B cell (primary cell): ENCODE measurements at places on chromosomes 1 and 21.
A peak's percentile ranks its signal among the peaks of the same experiment; 100 is the strongest.

GRCh38 chr21:30186242-30186641 is 19.6 kb upstream of the CLDN17 start:
- no peaks in the 10 kb centered on the region for H3K4me1 ChIP-seq
- H3K27me3 ChIP-seq = no peaks in the 10 kb centered on the region
- H3K4me3 ChIP-seq = no peak overlapping the region
- DNase-seq = no peak
- H3K27ac ChIP-seq = no peak overlapping the region

GRCh38 chr21:37338671-37339551 is 27.7 kb upstream of the DYRK1A start:
- no peak overlapping the region for H3K4me3 ChIP-seq
- H3K36me3 ChIP-seq = no peaks in the 10 kb centered on the region
- H3K4me1 ChIP-seq = no peaks in the 10 kb centered on the region
- no peak for DNase-seq
- H3K27ac ChIP-seq = no peak overlapping the region
- no peaks in the 10 kb centered on the region for H3K27me3 ChIP-seq

- H3K36me3 ChIP-seq = peaks cover 22% of the 10 kb centered on the region
- peaks cover 12% of the 10 kb centered on the region for H3K4me1 ChIP-seq
- H3K27me3 ChIP-seq = no peaks in the 10 kb centered on the region
- no peak overlapping the region for H3K27ac ChIP-seq
- no peak overlapping the region for H3K4me3 ChIP-seq
Measured at GRCh38 chr1:33275195-33275594, 18.9 kb downstream of the ZNF362 start.

- H3K27me3 ChIP-seq = peaks cover 3% of the 10 kb centered on the region
- H3K4me3 ChIP-seq = no peak overlapping the region
- H3K36me3 ChIP-seq = no peaks in the 10 kb centered on the region
- no peak overlapping the region for H3K27ac ChIP-seq
Measured at GRCh38 chr21:44614161-44614631, 2.3 kb downstream of the KRTAP10-8 start.

DNA sequence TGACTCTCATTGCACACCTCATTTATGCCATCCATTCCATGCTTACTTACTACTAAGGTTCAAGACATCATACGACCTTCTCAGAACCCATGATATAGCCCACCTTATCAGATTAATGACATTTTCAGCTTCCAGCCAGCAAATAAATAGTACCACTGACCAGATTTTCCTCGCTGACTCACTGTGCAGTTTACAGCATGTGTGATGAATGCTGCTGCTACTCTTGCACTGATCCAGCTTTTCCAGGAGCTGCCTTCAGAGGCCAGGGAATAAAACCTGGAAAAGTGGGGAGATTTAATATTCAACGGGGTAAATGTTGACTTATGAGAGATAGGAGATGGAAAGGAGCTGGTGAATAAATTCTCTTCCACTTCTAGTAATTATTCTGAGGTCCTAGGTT is 247.1 kb downstream of the COL11A1 start:
- H3K27ac ChIP-seq = no peak overlapping the region
- no peaks in the 10 kb centered on the region for H3K36me3 ChIP-seq
- no peaks in the 10 kb centered on the region for H3K27me3 ChIP-seq
- no peak for DNase-seq

DNA sequence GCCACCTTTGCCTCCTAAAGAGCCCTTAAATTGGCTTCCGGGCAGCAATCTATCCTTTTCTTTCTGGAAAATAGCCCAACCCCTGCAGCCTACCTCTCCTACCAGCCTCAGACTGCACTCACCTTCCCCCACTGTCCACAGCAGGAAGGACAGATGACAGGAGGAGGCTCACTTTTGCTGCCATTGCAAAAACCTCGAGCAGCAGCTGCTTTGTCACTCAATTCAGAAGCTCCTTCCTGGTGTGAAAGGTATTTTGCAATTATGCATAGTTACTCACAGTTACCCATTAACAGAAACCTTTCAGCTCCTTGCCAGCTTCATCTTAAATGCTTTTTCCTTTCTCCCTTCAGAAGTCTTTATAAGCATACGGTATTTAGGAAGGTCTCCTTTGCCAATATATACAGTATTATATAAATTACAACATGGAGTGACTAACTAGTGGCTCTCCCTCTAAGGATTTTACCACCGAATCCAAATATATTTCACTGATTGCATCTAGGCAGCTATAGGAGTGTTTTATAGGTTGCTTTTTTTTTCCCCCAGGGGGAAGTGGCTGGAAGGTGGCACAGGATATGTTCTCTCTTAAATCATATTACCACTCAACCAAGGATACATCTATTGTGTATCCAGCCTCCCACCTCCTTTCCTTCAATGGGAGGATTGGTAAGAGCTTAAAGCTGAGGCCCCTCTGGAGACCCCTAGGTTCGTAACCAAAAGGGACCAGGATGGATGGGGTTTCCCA is 142.1 kb upstream of the IPO9 start:
- no peaks in the 10 kb centered on the region for H3K27me3 ChIP-seq
- H3K27ac ChIP-seq = no peak overlapping the region
- no peak for DNase-seq
- H3K4me1 ChIP-seq = no peaks in the 10 kb centered on the region

DNA sequence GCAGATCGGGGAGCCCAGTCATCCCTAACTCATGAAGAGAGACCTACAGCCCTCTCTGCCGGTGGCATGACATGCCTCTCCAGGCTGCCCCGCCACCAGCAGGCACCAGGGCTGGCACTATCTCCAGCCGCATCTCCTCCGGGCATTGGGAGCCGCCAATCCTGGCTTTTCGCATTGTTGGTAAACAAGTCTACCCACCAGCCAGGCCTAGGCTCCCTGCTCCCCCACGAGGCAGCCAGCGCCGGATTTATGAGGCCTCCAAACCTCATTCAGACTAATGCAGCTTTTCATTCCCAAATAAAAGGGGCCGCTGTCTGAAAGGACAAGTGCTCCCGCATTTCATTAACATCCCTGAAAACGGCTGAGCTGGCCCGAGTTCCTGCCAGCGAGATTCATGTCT is 3.4 kb upstream of the GRIK3 start:
- peaks cover 20% of the 10 kb centered on the region for H3K27me3 ChIP-seq
- DNase-seq = no peak
- no peaks in the 10 kb centered on the region for H3K36me3 ChIP-seq
- H3K4me3 ChIP-seq = no peak overlapping the region
- no peak overlapping the region for H3K27ac ChIP-seq
- peaks cover 33% of the 10 kb centered on the region for H3K4me1 ChIP-seq

DNA sequence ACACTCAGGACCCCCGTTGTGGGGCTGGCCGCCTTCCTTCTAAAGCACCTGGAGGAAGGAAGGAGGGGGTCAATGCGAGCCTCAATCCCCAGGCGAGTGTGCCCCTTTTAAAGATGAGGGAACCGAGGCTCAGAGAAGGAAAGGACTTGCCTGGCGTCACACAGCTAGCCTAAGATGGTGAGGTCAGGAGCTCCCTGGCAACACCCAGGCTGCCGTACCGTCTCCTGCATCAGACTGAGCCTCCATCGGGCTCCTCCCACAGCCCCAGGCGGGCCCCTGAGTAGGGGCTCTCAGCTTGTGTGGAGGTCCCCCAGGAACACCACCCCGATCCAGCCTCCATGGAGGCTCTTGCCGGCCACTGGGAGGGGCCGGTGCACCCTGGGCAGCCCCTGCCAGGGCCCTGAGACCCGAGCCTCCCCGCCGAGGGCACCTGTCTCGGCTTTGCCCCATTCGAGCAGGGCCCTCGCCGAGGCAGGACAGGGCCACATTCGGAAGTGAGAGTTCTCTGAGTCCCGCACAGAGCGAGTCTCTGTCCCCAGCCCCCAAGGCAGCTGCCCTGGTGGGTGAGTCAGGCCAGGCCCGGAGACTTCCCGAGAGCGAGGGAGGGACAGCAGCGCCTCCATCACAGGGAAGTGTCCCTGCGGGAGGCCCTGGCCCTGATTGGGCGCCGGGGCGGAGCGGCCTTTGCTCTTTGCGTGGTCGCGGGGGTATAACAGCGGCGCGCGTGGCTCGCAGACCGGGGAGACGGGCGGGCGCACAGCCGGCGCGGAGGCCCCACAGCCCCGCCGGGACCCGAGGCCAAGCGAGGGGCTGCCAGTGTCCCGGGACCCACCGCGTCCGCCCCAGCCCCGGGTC is at the start of gene AIRE:
Gene AIRE (plus strand): TSS at position 739 of the 855 bp plus-strand sequence. CDS start 131 bp downstream, outside the sequence.
- H3K27ac ChIP-seq = no peak within 1 kb of the TSS
- H3K36me3 ChIP-seq = no peaks in the 10 kb centered on the region
- H3K4me3 ChIP-seq = no peak within 1 kb of the TSS
- H3K27me3 ChIP-seq = peaks cover 3% of the 10 kb centered on the region

DNA sequence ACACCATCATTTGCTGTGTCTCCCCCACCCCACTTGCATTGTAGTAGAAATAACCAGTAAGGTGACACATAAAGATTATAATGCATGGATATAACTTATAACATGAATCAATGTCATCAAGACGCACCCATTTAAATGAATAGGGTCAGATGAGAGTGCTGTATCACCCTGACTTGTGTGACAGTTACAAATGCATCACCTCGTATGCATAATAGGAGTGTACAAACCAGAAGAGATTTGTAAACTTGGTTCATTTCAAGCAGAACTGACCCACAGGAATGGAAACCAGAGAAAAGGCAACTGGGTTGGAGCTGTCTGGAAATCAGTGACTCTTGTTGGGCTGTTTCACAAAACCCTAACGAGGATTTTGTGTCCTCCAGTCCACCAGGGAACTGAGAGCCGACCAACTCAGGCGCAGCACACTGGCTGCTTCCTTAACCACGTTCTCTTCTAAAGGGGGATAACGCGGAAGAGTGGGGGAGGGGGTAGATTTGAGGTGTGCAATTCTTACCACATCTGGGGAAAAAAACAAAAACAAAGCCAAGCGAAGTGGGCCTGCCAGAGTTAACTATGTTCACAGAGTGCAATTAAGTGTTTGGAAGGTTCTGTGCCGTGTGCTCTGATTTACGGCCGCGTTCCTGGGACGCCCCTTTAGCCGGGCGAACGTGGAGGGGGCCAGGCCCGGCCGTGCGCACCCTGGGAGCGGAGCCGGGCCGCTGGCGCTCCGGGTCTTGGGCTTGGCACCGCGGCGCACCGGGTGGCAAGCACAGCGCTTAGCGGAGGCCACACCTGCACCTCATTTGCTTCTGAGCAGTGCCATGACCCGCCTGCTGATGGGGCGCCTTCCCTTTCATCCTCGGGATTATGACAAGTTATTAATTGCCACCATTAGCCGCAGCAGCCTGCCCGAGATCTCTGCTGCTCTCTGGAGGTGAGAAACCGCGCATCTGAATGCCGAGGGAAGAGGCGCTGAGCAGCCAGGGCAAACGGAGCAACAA is 248.8 kb upstream of the FOXD3 start:
- H3K4me3 ChIP-seq = no peak overlapping the region
- no peak for DNase-seq
- no peak overlapping the region for H3K27ac ChIP-seq
- H3K36me3 ChIP-seq = no peaks in the 10 kb centered on the region
- H3K4me1 ChIP-seq = no peaks in the 10 kb centered on the region

GRCh38 chr1:83883979-83884378 is 115.0 kb downstream of the TTLL7 start:
- H3K36me3 ChIP-seq = no peaks in the 10 kb centered on the region
- no peak for DNase-seq
- no peaks in the 10 kb centered on the region for H3K4me1 ChIP-seq
- no peak overlapping the region for H3K4me3 ChIP-seq
- no peak overlapping the region for H3K27ac ChIP-seq

- no peaks in the 10 kb centered on the region for H3K4me1 ChIP-seq
- H3K27ac ChIP-seq = no peak overlapping the region
- DNase-seq = no peak
Measured at GRCh38 chr1:237817277-237817676, 73.4 kb downstream of the ZP4 start.

DNA sequence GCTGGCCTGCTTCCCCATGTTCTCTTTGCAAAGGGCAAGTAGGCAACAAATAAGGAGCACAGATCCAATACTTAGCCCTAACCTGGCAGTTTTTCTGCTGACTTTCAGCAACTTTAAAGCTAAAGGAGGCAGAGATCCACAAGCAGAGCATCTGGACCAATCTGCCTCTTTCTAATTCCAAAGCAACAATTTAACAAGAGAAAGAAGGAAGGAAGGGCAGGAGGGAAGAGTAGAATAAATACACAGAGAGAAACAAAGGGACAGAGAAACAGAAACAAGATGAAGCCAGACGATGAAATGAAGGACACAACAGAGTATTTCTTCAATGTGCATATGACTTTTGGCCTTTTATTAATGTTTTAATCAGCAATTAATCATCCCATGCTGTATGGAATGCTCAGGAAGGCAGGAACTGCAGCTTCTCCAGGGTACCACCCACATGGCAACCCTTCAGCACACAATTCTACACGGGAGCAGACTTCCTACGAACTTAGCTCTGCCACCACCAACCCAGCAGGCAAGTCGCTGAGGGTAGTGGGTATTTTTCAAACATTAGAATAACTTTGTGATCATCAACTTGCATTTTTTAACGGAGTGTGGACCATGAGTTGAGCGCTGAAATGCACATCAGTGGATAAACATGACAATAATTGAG is 15.3 kb downstream of the CLCC1 start:
- H3K36me3 ChIP-seq = peaks cover 22% of the 10 kb centered on the region
- H3K27ac ChIP-seq = peak overlapping the region; percentile 24
- no peak overlapping the region for H3K4me3 ChIP-seq
- DNase-seq = no peak
- no peaks in the 10 kb centered on the region for H3K27me3 ChIP-seq
- H3K4me1 ChIP-seq = no peaks in the 10 kb centered on the region

DNA sequence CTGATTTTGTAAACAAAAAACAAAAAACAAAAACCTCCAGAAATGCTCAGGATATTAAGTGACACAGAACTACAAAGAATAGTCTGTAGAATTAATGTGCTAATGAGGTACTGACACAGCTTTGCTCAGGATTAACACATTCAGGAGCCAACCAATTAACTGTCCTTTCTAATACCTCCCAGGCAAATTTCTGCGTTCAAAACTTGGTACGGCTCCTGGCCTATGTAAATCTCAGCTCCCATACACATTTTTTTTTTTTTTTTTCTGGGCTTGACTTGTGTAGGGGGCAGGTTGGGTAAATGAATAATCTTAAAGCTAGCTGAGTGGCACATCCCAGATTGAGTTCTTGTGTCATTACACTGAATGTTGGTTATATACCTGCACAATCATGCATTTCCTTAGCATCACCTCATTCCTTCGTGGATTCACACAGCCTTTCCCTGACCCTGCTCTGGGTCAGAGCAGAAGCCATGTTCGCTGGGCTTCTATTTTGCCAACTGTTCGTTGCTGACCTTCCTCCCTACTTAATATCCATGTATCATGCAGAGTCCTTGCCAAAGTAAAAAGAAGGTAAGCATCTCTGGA is 12.6 kb upstream of the IER5 start:
- no peaks in the 10 kb centered on the region for H3K27me3 ChIP-seq
- no peak overlapping the region for H3K4me3 ChIP-seq
- DNase-seq = no peak
- no peak overlapping the region for H3K27ac ChIP-seq

DNA sequence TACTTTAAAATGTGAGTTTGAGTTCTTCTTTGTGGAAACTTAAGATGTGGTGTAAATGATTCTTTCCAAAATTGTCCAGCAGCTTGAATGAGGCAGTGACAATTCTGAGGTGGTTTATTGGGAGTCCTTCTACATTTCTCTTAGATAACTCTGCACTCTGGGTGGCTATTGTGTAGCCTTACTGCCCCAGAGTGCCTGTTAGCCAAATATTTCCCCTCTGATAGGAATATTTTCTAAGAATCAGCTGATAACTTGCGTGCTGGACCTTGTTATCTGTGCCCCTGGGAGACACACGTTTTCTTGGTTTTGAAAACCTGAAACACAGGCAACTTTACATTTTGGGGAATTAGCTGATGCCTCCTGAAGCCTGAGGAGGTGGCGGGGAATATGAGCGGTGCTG is 91.6 kb downstream of the CD247 start:
- H3K27ac ChIP-seq = no peak overlapping the region
- H3K4me1 ChIP-seq = peaks cover 29% of the 10 kb centered on the region
- no peak overlapping the region for H3K4me3 ChIP-seq
- peaks cover 7% of the 10 kb centered on the region for H3K36me3 ChIP-seq
